ENCODE measurements at places on chromosomes 1 and 21. TPM values are rescaled to one million over a fixed set of nuclear protein-coding genes. Genes with fewer than 3 reads are reported as not detected.

- no peak for DNase-seq
These were observed 76.7 kb upstream of the GPR88 start for GRCh38 chr1:100461222-100461621.

- DNase-seq: no peak
These were observed 5.4 kb downstream of the VPS45 start for GRCh38 chr1:150072959-150073358.

The AMY2A gene
- not detected for total RNA-seq

- DNase-seq: peak; percentile 87
These were observed 57.3 kb upstream of the EFHD2 start for GRCh38 chr1:15352128-15352957.

The LDLRAD1 gene
- total RNA-seq: not detected

DNA sequence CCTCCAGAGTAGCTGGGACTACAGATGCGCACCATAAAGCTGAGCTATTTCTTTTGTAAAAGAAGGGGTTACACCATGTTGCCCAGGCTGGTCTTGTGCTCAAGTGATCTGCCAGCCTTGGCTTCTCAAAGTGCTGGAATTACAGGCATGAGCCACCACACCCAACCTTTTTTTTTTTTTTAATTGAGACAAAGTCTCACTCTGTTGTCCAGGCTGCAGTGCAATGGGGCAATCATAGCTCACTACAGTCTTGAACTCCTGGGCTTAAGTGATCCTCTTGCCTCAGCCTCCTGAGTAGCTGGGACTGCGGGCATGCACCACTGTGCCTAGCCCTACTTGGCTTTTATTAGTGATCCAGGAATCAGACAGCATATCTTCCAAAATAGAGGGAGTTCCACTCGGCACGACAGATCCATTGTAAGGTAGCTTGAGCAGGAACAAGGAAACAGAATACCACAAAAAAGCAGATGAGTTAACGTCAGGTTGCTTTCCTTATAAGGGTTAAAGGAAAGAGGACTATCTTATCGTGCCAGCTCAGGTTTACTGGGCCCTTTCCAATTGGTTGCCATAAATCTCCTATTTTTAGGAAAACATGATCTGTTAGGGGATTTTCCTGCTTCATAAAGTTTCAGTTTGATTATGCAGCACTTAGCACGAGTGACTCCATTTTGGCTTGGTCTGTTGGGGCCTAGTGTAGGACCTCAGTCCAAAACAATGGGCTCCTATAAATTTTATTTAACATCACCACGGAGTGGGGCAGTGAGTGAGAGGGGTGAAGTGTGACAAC, 45.2 kb downstream of the NENF start:
- no peak for DNase-seq

The AVPR1B gene
- not detected for total RNA-seq

The CD5L gene
- total RNA-seq: not detected

DNA sequence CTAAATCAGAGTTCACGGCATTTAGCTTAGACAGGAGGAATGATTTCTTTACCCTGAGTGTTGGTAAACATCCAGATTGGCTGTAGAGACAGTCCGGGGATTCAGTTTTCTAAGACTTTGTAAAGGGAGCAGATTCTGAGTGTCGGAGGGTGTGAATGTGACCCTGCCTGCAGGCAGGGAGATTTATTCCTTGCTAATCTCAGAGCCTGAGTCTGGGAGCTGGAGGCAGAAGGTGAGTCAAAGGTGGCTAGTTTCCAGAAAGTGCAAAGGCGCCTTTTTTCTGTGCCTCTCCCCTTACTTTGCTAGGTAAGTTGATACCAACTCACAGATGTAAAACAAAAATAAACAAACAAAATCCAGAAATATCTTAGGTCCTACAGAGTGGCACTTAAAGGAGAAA, 11.7 kb downstream of the ATP1B1 start:
- no peak for DNase-seq

DNA sequence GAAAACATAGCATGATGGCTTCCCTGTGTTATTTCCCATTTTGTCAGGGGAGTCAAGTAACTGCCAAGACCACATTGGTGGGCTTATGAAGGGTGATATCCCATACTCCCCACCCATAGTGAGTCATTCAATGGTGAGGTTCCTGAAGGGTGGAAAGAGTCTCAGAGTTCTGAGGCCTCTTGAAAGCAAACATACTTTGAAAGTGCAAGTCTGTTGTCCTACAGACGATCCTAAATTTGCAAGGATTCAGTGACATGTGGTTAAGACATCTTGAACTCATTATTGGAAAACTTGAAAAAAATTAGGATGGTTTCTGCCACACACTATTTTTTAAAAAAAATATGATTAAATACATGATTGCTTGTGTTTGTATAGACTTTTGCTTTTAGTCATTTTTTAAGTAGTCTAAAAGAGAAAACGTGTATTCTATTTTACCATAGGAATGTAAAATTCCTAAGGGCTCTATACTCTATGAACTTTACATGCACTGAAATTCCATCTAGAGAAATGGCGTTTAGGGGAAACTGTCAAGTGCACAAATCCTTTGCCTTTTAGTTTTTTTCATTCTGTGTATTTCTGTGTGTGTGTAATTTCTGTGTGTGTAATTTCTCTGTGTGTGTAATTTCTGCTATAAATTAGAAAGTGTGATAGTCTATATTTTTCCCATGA, 225.5 kb upstream of the ADAMTS5 start:
- no peak for DNase-seq
